ENCODE measurements at places on chromosomes 16 and 17.

- DNase-seq, result no peak
Measured at GRCh38 chr17:14579716-14580115, 278.8 kb downstream of the HS3ST3B1 start.

GRCh38 chr16:84970447-84971127, 40.7 kb downstream of the ZDHHC7 start:
- peak; percentile 68 for DNase-seq

DNA sequence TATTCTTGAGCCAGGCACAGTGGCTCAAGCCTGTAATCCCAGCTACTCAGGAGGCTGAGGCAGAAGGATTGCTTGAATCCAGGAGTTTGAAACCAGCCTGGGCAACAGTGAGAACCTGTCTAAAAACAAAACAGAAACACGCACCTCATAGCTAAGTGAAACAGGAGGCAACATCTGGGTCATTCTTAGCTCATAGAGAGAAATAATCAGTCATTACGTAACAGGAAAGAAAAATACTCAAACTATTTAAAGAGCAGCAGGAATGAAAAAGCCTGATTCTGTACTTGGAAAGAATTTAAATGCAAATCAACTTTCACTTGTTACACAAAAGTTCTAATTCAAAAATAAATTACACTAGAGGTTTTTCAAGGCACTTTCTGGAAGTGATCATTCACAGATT, 17.2 kb downstream of the CHCT1 start:
- DNase-seq, result no peak

DNA sequence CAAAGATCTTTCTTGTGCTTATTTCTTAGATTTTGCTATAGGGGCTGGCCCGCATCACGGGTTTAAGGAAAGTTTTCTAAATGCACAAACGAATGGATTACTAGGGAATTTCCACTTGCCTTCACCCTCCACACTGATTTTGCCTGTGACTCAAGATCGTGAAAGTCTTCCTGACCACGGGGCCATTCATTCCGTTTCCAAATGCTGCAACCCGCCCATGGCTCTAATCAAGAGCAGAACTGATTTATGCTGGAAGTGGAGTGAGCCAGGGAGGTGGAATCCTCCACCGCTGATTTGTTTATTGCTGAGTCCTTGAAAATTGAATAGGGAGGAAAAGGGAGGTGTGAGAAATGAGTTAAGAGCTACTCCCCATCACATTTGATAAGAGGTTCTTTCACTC, 52.4 kb downstream of the CA10 start:
- no peak for DNase-seq

- no peak for DNase-seq
Measured at GRCh38 chr17:81667754-81668153, 1.2 kb downstream of the CCDC137 start.

GRCh38 chr17:58233543-58233942, 4.8 kb upstream of the LPO start:
- DNase-seq, result no peak

DNA sequence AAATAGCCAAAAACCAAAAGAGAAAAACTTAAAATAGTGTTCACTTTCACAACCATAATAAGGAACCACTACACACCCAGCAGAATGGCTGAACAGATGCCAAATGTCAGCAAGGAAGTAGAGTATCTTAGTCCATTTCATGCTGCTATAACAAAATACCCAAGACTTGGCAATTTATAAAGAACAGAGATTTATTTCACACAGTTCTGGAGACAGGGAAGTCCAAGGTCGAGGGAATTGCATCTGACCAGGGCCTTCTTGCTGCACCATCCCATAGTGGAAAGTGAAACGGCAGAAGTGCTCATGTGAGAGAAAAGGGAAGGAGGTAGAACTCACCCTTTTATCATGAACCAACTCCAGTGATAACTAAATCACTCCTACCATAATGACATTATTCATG, 33.8 kb upstream of the CCL22 start:
- no peak for DNase-seq

GRCh38 chr17:70969521-70970034, 800.2 kb downstream of the KCNJ2 start:
- DNase-seq, result no peak

- no peak for DNase-seq
Measured at GRCh38 chr16:7853197-7853596, 520.6 kb downstream of the RBFOX1 start.

DNA sequence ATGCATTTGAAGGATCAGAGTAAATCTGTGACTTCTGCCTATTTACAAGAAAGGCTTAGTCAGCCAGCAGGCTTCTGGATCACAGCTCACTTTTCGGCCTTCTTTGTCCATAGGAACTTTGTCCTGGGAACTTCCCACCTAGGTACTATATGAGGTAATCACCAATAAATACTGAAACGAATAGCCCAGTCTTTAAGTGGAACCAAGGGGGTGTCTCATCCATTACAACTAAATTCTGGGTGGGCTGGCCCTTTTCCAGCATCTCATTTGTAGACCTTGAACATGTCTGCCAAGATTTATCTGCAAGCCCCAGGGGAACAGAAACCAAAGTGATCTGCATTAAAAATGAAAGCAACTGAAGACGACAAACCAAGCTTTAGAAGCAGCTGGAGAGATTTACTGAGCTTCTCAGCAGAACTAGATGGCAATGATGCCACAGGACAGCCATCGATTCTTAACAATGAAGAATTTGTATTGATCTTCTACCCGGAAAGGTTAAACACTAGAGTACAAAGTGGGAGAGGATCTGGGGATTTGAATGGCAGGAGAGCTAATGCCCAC, 55.5 kb downstream of the SNX11 start:
- DNase-seq, result no peak

DNA sequence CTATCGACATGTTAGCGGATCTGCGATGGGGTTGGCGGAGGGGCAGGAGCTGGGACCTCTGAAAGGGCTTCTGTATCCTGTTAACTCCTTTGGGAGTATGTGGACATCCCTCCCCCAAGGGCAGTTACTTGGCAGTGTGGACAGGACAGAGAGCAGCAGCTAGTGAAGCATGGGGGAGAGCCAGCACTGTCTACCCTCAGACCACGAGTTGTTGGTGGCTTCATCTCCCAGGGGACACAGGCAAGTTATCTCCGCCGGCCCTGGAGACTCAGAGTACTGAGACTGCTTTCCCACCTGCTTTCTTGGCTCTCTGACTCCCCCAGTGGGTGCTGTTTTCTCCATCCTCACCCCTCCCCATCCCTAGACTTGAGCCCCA, 5.3 kb upstream of the GFAP start:
- no peak for DNase-seq

- peak; percentile 59 for DNase-seq
Measured at GRCh38 chr17:8994319-8994718, 27.0 kb upstream of the NTN1 start.

- DNase-seq, result no peak
Measured at GRCh38 chr16:14494396-14494966, 135.6 kb downstream of the PARN start.

- DNase-seq, result no peak
Measured at GRCh38 chr17:61444831-61445230, 7.4 kb upstream of the TBX4 start.

DNA sequence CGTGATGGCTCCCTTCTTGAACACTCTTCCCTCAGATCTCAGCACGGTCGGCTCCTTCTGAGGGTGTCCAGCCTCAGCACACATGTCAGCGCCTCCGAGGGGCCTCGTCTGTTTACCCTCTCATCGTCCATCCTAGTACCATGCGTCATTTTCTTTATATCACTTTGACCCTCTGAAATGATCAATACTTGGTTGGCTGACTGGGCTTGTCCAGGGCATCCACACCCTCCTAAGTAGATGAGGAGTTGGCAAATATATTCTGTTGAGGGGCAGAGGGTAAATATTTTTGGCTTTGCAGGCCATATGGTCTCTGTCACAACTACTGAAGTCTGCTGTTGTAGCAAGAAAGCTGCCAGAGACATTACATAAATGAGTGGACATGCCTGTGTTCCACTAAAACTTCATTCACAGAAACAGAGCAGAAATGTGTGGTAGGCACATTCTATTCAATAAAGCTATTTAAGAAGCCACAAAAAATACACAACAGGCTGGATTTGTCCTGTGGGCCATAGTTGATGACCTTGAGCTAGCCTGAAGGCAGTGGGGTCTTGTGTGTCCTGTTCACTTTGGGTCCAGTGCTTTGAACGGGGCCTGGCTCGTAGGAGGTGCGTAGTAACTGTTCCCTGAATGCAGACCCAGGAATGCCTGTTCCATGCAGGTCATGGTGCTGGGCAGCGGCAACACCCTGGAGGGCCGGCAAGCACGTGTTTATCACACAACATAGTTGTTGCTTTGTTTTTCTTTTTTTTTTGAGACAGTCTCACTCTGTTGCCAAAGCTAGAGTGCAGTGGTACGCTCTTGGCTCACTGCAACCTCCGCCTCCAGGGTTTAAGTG, 185.8 kb downstream of the SNX29 start:
- DNase-seq, result no peak

GRCh38 chr16:75230471-75231110, 11.8 kb downstream of the CTRB1 start:
- DNase-seq, result no peak

- no peak for DNase-seq
Measured at GRCh38 chr16:46649588-46650253, 28.5 kb upstream of the SHCBP1 start.

- DNase-seq, result no peak
Measured at GRCh38 chr16:1771864-1772361, 570 bp upstream of the NME3 start.

DNA sequence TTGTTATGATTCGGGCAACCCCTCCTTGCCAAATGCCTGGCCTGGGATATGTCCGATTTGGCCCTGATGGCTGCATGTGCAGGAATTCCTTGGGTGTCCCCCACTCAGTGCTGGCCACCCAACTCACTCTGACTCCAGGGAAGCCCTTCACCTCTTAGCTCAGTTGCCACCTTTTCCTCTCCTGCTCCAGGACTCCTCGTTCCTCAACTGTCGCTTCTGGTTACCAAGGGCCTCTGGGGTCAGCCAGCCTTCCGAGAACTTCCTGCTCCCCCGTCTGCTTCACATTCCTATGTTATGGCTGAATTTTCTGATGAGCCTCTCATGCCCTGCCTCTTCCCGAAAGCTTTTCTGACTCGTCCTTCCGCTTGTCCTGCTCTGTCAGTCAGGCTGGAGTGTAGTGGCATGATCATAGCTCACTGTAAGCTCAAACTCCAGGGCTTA, 63.5 kb downstream of the SPACA3 start:
- DNase-seq, result no peak

DNA sequence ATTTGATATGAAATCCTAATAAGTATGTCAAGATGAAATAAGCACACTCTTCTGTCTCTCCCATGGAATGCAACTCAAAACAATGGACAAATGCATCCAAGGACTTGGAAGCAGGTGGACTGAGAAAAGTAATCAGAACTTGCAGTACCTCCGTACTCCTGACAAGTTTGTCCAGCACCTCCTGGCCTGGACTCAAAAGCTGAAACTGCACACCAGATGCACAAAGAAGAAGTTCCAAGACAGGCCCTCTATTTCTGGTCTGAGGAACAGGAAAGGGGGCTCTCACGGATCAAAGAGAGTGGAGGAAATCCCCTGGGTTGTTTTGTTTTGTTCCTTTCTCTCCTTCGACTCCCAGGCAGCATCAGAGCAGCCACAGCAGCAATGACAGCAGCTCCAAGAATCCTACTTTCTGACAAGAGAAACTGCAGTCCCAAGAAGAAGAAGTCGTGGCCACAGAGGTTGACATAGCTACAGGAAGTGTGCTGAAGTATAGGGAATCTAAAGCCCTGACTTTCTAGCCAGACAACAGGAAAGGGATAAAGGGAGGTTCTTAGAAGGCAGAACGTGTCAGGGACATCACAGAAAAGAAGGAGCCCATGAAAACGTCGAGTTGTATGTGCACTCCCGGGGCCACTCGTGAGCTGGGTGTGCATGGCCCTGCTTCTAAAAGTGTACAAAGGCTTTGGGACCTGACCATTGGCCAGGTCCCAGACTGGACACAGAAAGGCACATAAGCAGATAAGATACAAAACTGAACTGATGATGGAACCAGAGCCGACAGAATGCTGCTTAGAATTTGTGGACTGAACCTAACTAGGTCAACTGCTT, 29.3 kb downstream of the AKAP10 start:
- no peak for DNase-seq

Data from stimulated activated naive CD4-positive, alpha-beta T cell treated with Interleukin-2 at 50 U/mL for 16 hours (primary cell).